Esophagus squamous epithelium (tissue), 5 donors: ENCODE measurements at places on chromosomes 7 and 10. TPM values are rescaled to one million over a fixed set of nuclear protein-coding genes. Genes with fewer than 3 reads are reported as not detected.

INSYN2A gene
- not detected for total RNA-seq

- peaks cover 34% of the 10 kb centered on the region for H3K4me1 ChIP-seq
- H3K4me3 ChIP-seq = peak overlapping the region; percentile 18
- H3K27me3 ChIP-seq = peaks cover 59% of the 10 kb centered on the region
- no peak for DNase-seq
- H3K27ac ChIP-seq = no peak overlapping the region
These were observed 26.8 kb upstream of the VAX1 start for GRCh38 chr10:117164592-117165537.

DNA sequence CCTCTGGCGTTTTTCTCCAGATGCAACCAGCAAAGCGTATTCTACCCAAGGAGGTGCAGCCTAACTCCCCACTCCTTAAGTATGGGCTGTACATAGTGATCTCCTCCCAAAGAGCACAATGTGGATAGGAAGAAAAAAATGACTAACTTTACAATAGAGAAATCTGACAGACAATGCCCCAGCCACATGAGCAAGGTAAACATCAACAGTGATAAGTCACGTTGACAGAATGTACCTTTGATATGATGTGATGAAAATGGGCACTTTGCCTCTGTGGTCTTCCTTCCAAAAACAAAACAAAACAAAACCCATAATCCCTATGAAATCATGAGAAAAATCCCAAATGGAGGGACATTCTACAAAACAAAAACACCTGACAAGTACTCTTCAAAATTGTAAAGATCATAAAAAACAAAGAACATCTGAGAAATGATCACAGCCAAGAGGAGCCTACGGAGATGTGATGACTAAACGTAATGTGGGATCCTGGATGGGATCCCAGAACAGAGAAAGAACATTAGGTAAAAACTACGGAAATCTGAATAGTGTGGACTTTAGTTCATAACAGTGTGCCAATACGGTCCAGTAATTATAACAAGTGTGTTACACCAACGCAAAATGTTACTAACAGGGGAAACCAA, 50.6 kb downstream of the ABLIM1 start:
- no peaks in the 10 kb centered on the region for H3K36me3 ChIP-seq
- H3K4me3 ChIP-seq = no peak overlapping the region
- H3K27me3 ChIP-seq = no peaks in the 10 kb centered on the region
- H3K4me1 ChIP-seq = peaks cover 27% of the 10 kb centered on the region
- peak overlapping the region; percentile 63 for H3K27ac ChIP-seq

DNA sequence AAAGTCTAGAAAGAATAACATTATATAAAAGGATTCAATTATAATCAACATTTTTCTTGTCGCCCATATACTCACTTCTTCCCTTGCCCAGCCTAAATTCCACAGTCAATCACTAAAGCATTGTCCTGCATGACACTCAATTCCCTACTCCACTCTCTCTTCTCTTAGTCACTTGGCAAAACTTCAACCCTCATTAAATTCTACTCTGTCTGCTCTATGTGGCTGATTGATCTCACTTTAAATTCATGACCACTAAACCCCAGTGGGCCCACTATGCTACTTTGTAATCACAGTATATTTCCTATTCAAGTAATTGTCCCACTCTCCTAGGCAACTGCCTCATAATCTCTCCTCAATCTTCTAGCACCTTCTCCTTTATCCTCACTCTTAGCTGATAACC, 54.1 kb downstream of the MTERF1 start:
- H3K27ac ChIP-seq = no peak overlapping the region
- H3K27me3 ChIP-seq = no peaks in the 10 kb centered on the region
- no peak for DNase-seq
- peaks cover 20% of the 10 kb centered on the region for H3K4me1 ChIP-seq
- H3K4me3 ChIP-seq = no peak overlapping the region

DENND2A gene
- total RNA-seq = 0.92 TPM

TECTB gene
- total RNA-seq = not detected

DNA sequence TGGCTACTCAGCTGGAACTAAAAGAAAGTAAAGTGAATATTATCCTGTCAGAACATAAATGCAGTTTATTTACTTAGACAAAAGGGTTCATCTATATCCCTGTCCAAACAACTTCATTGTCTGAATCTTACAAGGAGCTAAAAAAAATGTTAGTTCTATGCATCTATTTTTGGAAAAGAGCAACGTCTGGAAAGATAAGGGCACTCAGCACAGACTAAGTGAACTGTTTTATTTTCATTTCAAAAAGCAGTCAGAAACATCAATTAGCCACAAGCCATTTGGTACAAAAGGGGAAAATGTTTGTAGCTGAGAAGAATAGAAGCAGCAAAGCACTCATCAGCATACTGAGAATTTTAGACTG, 245.5 kb downstream of the FOXP2 start:
- H3K27me3 ChIP-seq = no peaks in the 10 kb centered on the region
- H3K27ac ChIP-seq = no peak overlapping the region
- H3K4me3 ChIP-seq = no peak overlapping the region
- H3K4me1 ChIP-seq = peaks cover 3% of the 10 kb centered on the region
- H3K36me3 ChIP-seq = no peaks in the 10 kb centered on the region
